ENCODE measurements at places on chromosomes 4 and X.

DNA sequence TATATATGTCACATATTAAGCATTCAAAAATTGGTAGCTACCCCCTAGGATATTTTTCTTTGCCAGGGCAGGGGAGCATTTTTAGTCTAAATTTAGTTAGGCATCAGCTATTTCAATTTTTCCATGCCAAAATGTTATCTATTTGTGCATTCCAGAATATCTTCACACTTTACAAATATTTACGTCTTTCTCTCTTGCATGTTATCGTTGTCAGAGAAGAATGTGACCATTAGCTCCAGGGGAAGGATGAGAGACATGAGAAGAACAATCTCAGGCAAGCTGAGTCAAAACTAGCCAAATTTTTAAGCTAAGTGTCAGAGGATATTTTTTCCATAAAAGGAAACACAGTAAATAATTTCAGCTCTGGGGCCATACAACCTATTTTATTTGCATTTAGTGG is 885.0 kb upstream of the EPHA5 start:
- no peak for DNase-seq

- no peak for DNase-seq
Observed at GRCh38 chr4:127630152-127630551, 2.6 kb upstream of the INTU start.

- DNase-seq = no peak
Observed at GRCh38 chr4:155548173-155548572, 118.5 kb upstream of the GUCY1A1 start.

DNA sequence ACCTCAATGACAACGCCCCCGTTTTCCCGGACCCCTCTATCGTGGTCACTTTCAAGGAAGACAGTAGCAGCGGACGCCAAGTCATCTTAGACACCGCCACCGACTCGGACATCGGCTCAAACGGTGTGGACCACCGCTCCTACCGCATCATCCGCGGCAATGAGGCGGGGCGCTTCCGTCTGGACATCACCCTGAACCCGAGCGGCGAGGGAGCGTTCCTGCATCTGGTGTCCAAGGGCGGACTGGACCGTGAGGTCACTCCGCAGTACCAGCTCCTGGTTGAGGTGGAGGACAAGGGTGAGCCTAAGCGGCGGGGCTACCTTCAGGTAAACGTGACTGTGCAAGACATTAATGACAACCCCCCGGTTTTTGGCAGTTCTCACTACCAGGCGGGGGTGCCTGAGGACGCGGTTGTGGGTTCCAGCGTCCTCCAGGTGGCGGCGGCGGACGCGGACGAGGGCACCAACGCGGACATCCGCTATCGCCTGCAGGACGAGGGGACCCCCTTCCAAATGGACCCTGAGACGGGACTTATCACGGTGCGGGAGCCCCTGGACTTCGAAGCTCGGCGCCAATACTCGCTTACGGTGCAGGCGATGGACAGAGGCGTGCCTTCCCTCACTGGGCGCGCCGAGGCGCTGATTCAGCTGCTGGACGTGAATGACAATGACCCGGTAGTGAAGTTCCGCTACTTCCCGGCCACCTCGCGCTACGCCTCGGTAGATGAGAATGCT is 2.2 kb downstream of the FAT4 start:
- no peak for DNase-seq

DNA sequence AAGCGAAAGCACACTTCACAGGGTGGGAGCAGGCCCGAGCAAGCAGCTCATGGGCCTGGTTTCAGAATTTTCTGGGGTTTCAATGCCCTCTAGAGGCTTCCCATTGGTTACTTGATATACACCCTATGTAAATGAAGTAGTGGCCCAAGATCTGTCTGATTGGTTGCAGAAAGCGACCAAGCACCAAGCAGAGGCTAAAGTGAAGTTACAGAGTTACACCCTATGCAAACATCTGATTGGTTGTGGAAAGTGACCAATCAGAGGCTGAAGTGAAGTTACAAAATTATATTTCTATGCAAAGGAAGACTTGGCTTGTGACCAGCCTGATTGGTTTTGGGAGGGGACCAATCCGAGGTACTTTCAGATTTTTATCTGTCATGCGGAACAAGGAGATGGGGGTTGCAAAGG is 8.2 kb downstream of the FHIP1A start:
- DNase-seq = no peak

DNA sequence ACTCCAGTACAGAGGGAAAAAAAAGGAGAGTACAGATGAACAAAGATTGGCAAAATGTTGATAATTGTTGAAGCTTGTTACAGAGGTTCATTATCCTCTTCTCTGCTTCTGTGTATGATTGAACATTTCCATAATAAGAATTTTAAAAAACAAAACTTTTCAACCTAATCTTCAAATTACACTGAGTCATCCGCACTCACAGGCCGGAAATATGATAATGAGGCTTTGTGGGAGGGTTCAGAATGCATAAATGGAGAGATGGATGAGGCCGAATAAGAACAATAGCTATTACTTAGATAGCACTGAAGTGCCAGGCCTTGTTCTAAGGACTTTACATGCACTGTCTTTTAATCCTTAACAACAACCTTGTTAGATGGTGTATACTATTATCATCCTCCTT is 4.6 kb upstream of the ERCC6L start:
- DNase-seq = no peak

DNA sequence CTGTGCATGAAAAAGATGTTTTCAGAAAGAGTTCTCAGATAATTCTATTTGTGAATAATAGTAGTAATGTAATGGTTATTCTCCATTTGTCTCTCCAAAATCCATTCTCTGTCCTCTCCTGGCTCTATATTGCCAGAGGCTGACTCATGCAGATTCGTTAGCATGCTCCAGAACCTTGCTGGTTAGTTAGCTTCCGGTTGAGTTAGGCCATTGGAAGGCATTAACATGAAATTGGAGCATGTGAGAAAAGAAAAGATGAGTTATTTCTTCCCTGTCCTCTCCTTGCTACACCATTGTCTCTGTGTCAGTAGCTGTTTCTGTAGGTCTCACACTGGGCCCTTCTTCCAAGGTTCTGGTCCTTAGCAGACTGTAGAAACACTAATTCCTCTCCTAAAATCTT is 23.5 kb upstream of the PRDM8 start:
- no peak for DNase-seq

DNA sequence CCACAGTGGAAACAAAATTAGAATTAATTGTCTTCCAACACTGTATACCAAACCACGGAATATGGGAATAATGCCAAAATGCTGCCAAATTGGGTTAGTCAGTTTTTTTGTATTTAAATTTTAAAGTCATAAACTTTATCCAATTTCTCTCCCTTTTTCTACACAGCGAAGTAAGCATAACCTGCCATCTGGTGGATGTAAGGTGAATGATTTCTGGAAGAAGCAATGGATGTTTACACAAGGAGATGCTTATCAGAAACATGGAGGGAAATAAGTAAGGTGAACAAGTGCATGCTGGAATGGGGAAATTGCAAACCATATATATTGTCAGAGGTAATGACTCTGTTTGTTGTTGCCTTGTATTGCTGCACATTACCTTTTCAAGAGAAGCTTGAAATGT is 691.9 kb downstream of the TECRL start:
- DNase-seq = no peak

DNA sequence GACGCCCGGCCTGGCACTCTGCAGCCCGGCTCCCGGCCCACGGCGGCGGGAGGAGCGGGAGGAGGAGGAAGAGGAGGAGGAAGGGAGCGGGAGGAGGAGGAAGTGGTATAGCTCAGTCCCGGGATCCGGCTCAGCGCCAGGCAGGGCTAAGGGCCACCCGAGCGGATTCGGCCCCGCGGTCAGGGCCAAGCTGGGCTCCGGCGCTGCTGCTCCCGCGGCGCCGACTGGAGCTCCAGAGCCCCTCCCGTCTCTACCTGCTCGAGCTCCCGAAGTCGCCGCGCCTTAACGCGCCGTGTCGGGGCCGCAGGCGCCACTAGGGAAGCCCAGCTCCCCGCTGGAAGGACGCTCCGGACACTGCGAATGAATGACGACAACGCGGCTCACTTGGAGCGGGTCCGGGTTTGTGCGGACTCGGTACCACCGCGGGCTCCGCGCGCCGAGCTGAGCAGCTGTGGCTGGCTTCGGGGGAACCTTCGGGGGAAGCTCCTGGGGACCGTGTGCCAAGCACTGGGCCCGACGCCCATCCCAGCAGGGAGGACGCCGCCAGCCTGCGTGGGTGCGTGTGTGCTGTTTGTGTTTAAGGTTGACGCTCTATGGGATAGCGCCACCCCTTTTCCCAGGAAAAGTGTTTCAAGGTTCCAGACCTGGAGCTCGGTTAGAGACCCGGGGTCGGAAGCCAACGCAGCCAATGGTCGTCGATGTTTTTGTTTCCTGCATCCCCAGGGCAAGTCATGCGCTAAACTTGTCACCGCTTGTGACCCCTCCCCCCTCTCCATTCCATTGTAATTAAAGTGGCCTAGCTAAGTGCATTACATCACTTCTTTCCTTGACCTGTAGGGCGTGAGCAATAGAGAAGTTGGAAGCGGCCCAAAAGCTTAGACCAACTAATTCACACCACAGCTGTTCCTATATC is at the start of gene TBC1D9:
Gene TBC1D9, minus strand, starts transcription at position 67 of the 913 bp plus-strand sequence. CDS start 340 bp downstream, outside the sequence.
- DNase-seq = no peak

DNA sequence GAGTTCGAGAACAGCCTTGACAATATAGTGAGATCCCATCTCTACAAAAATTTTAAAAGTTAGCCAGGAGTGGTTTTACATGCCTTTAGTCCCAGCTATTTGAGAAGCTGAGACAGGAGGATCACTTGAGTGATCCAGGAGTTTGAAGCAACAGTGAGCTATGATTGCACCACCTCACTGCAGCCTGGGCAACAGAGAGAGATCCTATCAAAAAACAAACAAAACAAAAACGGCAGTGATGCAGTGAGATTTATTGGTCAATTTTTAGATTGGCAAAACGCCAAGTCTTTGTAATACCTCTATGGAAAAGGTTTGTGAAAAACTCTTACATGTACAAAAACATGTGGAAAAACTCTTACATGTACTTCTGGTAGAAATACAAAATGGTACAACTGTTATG is 91.3 kb downstream of the PTPN13 start:
- DNase-seq = no peak

GRCh38 chr4:118904935-118905334 is 16.3 kb downstream of the SYNPO2 start:
- DNase-seq = no peak

- no peak for DNase-seq
Observed at GRCh38 chr4:153497091-153497531, 31.0 kb downstream of the TMEM131L start.

GRCh38 chr4:158003212-158003611 is 169.6 kb downstream of the GASK1B start:
- no peak for DNase-seq

DNA sequence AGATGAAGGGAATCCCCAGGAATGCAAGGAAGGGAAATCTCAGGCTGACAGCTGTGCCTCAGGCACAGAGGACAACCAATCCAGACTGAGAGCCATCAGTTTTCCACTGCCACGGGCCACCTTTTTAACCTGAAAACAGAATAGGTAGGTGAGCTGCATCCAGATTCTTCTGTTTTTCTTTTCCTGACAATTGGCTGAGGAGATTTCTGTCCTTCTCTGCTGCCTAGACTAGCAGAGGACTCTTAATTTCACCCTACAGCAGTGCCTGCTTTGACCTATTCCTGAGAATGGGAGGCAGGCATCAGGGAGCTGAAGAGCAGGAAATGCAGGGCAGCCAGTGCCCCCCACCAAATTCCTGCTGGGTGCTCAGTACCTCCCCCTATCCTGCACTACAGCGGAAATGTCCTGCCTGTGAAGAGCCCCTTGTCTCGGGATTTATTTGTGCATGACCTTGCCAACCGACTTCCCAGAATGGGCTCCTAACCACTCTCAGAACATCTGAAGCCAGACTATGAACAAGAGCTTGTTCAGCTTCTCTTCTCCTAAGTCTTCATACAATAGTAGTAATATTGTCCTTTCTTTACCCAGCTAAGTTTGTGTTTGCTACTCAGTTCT is 65.1 kb downstream of the CASK start:
- DNase-seq = no peak

GRCh38 chr4:156896527-156896926 is 75.1 kb downstream of the PDGFC start:
- DNase-seq = no peak

- DNase-seq = no peak
Observed at GRCh38 chr4:84914686-84915395, 51.6 kb downstream of the WDFY3 start.

GRCh38 chr4:93841803-93842345 is 13.3 kb downstream of the ATOH1 start:
- no peak for DNase-seq

- DNase-seq = no peak
Observed at GRCh38 chrX:46666831-46667230, 92.1 kb downstream of the SLC9A7 start.

DNA sequence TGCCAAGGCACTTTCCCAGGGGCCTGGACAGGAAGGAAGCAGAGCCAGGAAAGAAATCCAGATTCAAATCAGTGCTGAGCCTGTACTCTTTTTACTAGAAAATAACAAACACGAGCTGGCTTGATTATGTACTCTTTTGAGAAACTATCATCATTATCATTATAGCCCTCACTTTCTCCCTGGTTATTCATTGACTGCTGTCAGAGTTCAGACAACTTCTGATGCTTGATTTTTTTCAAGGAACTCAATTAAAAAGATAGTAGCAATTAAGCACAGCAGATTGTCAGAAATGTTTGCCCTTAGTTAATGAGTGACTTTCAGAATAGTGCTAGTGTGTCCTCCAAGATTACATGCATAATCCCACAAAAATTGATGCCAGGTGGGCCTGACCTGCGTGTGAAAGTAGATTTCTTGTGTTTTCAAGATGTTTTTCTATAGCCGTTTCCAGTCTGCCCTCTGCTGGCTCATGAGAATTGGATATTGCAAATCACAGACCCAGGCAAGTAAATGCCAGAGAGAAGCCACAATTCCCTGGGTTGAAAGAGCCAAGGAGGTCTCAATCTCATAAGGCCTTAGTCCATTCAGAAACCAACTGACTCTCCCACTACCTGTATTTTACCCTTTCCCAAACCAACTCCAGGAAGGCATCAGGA is 14.3 kb upstream of the PNPLA4 start:
- no peak for DNase-seq

DNA sequence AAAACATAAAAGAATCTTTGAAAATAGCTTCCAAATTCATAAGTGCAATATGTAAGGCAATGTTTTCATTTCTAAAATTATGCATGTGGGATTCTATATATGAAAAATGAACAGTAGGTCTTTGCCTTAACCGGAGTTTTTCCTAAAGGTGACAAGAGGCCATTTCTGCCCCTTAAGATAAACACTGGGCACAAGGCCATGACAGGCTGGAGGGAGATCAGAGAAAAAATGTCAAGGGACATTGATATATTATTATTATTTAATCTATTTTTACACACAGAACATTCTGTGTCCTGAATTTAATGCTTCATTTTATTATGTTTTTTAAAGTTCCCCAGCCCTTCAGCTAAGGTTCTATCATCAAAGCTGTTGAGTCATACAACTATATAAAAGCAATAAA is 118.8 kb downstream of the CHM start:
- DNase-seq = no peak

GRCh38 chr4:106679063-106679462 is 310.5 kb upstream of the GIMD1 start:
- DNase-seq = no peak

Data from activated T-helper 9 cell treated with anti-CD3 and anti-CD28 coated beads, Interleukin-2, amount 50 U/mL, for 16 hours (primary cell).